ENCODE measurements at places on chromosomes 2 and 18.

GRCh38 chr2:69977186-69977585 is 15.8 kb upstream of the ASPRV1 start:
- DNase-seq, result no peak

GRCh38 chr2:148917431-148917830 is 42.4 kb downstream of the KIF5C start:
- DNase-seq, result no peak

DNA sequence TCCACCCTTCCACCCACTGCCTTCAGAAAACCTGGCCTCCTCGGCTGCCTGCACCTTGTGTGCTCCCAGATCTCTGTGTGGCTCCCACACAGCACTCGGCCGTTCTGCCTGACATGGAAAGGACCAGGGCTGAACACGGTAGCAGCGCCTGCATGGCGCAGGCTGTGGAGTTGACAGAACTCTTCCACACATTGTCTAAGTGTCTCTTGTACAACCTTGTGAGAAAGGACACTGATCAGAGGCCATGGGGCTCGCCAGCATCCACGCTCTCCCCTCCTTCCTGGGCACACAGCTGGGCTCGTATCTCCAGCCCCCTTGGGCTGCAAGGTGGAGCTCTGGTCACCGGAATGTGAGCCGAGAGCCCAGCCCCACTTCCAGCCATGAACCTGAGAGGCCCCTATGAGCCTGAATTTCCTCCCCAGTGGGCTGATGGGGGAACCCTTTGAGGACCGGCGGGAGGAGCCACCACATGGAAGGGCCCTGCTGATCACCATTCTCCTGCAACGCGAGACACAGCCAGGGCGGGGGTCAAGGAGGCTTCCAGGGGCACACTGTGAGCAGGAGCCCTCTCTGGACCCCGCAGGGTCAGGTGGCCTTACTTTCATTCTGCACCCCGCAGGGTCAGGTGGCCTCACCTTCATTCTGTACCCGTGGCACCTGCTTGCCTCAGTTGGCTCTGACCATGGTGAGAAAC is 314.2 kb upstream of the MYT1L start:
- DNase-seq, result no peak

GRCh38 chr2:165277295-165277694 is 38.1 kb downstream of the SCN2A start:
- no peak for DNase-seq

DNA sequence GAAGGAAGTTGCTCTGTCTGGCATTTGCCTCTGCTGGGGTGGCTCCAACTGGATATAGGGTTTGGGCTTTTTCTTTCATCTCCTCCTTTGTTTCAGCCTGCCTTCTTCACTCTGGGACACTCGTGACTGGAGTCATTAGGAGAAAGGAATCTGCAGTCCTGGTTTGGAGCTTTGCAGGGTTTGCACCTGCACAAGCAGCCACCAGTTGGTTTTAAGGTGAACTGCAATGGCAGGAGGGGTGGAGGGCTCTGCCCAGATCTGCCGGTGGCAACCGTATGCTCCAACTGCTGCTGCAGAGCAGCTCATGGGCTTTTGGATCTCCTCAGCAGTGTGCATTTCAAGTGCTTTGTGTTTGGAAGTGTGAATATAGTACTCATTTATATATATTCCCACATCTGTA is 131.3 kb upstream of the MGAT5 start:
- DNase-seq, result no peak

DNA sequence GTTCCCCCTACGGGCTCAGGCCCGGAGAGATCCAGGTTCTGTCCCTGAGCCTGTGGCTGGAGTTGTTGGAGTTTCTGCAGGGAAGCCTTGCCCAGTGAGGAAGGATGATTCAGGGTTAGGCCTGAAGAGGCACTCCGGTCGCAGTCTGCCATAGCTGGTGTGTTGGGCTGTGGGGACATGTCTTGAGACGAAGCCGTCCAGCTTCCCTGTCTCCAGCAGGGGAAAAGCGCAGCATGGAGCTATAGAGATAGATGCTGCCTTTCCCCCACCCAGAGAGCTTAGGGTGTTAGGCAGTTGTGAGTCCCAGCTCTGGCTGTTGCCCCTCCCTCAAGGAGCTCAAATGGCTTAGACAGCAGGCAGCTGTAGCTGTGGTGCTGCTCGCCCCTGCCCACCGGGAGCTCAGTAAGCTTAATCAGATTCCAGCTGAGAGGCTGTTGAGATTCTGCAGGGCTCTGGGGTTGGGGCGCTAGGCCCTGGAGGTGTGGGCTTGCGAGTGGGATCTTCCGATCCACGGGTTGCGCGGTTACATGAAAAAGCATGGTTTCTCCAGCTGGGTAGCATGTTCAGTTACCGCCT is 103.9 kb downstream of the PMAIP1 start:
- DNase-seq, result no peak

GRCh38 chr18:39675906-39676305 is 2110.3 kb upstream of the CELF4 start:
- no peak for DNase-seq

DNA sequence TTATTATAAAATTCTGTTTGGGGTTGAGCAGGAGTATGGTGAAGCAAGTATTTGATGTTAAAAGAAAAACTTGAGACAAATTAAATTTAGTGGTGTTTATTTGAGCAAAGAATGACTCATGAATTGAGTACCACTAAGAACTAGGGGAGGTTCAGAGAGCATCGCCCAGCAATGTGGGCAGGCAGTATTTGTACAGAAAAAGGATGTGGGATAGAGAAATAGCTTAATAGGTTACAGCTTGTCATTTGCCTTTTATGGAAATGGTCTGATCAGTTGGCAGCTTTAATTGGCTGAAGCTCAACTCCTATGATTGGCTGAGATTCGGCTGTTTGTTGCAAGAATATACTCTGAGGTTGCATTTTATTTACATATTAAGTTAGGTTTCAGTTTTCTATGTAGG is 68.2 kb downstream of the LRATD1 start:
- DNase-seq, result no peak

DNA sequence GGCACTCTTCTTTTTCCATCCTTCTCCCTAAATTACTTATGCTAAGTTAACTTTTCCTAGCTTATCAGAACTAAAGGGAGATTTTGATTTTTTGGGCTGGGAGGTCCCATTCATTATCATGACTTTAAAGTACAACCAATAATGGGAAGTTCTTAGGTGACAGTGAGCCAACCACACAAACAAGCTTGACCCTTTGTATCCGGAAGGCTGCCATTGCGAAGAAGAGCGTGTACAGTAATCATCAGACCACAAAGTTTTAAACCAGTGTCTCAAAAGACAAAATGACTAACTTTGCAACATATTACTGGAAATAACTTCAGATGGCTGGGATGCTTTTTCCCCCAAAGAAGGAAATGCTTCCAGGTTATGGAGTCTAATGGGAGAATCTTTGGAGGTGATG is 298.1 kb downstream of the TGIF1 start:
- DNase-seq, result no peak

GRCh38 chr2:20676353-20677215 is 9.6 kb downstream of the GDF7 start:
- DNase-seq, result no peak

- no peak for DNase-seq
Measured at GRCh38 chr2:204827701-204828590, 282.7 kb downstream of the PARD3B start.

GRCh38 chr2:181953881-181954537 is 31.6 kb upstream of the PPP1R1C start:
- DNase-seq, result peak; percentile 69

GRCh38 chr2:113873867-113874266 is 16.0 kb upstream of the ACTR3 start:
- no peak for DNase-seq

GRCh38 chr2:11155381-11156035 is at the start of gene SLC66A3:
Gene SLC66A3, plus strand, starts transcription at chr2:11155467. Its CDS starts 80 bp downstream, at chr2:11155547.
- peak; percentile 92 for DNase-seq

Measured in GDM1 (cell line).